ENCODE measurements at places on chromosomes 2 and 18. TPM values are rescaled to one million over a fixed set of nuclear protein-coding genes. Genes with fewer than 3 reads are reported as not detected.

Gene HJURP
- 99.6 TPM for total RNA-seq

Gene FAM237A
- total RNA-seq = not detected

Gene THUMPD2
- total RNA-seq = 14.4 TPM

Gene GPR75
- 2.6 TPM for total RNA-seq

Gene AGXT
- total RNA-seq = not detected

Data from A549 treated with CpdA at 1 μM for 4 hours (cell line).